Activated CD8-positive, alpha-beta T cell treated with anti-CD3 and anti-CD28 coated beads, Interleukin-2, amount 10 ng/mL, durations not matched to agents 7 days and 5 days (primary cell): ENCODE measurements at places on chromosomes 12 and 14. TPM values are rescaled to one million over a fixed set of nuclear protein-coding genes. Genes with fewer than 3 reads are reported as not detected.

TBX5 gene
- not detected for total RNA-seq

MEG3 gene
- total RNA-seq, result not detected

SIX6 gene
- total RNA-seq, result not detected

CAPS2 gene
- total RNA-seq, result 4.1 TPM

CELA1 gene
- not detected for total RNA-seq

NCKAP5L gene
- total RNA-seq, result 7.7 TPM

- DNase-seq, result no peak
Measured at GRCh38 chr12:59737725-59738463, 142.1 kb downstream of the SLC16A7 start.

GRCh38 chr14:56322531-56322930 lies 204.3 kb downstream of the PELI2 start:
- no peak for DNase-seq

GRCh38 chr12:93177208-93178153 lies 200.2 kb upstream of the NUDT4 start:
- no peak for DNase-seq

- DNase-seq, result no peak
Measured at GRCh38 chr14:67395086-67395875, 16.7 kb downstream of the PLEK2 start.

DNA sequence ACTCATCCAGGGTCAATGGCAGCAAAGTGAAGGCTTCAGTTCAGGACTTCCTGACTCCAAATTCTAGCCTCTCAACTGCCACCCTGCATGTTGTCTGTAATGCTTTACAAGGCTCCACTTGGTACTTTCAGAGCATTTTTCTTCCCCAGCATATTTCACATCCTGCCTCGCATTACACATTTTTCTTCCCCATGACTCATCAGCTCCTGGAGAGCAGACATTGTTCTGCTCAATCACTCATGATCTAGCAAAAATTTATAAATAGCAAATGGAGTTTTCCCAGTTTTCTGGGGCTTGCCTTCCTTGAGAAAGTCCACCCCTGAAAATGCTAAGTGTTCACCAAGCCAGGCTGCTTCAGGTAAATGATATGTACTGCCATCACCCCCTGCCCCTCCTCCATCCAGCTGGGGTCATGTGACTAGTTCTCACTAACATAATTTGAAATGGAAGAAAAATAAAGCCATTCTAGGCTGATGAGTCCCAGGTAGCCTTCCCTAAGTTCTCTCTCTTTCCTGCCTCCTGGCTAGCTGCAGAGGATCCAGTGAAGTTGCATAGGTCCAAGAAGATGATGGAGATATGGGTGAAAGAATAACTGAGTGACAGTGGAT lies 69.4 kb downstream of the ARMH4 start:
- DNase-seq, result no peak

DNA sequence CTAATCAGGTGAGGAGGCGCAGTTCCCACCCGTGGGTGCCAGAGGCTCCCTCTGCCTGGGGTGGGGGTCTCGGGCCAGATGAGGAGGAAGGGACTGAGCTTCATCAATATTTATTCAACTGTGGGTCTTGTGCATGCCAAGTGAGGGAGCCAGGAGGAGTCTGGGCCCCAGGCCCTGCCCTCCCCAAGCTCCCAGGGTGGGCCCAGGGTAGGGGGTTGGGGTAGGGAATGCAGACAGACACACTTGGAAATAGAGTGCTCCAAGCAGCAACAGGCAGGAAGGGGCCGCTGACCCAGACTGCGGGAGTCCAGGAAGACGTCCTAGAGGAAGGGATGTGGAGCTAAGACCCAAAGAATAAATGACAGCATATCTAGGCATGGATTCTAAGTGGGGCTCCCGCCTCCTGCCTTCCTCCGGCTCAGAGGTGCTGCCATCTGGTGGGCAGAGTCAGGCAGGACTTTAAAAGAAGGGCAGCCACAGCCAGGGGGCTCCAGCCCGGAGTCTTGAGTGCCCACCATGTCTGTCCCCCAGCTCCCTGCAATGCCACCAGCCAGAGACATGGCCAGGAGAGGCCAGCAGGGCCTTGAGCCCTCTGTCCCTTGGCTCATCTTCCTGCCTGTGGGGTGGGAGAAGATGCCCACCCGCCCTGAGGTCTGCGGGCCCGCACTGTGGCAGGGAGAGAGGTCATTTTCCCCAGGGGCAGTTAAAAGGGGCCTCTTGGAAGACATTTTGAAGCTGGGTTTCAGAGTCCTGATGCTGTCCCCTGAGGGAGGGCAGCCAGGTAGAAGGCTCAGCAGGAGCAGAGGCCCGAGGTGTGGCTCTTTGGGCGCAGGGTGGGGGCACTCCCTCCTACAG lies 70.1 kb downstream of the PHETA1 start:
- DNase-seq, result peak; percentile 66

- no peak for DNase-seq
Measured at GRCh38 chr12:68761901-68762630, 16.1 kb downstream of the SLC35E3 start.

DNA sequence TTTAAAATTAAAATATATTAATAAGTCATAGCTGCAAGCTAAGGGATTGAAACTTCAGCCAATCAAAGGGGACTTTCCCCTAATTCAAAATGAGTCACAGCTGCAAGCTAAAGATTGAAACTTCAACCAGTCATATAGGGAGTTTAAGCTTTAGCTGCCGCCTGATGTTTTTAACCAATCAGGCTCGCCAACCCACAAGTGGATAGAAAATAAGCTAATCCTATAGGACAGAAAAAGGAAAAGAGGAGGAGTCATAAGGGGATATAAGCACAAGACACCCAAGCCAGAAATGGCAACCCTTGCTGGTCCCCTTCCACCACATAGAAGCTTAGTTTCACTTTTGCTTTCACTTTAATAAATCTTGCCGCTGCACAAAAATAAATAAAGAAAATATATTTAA lies 1154.6 kb downstream of the GALC start:
- no peak for DNase-seq

DNA sequence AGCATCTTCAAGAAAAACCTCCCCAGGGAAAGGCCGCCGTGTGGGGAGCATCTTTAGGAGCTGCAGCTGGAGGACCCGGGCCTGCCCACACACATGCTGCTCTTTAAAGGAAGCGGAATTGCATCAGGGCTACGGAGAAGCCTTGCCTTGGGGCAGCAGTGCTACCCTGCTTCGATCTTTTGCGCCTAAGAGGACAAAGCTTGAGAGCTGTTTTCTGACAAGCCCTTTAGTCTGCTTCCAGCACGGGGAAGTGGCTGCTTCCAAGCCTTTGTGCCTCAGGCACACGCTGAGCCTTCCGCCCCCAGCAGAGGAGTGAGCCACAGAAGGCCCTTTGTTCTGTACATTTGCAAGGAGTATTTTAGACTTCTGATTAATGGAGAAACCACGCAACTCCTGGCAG lies 31.5 kb downstream of the COA8 start:
- no peak for DNase-seq

GRCh38 chr12:128643155-128643554 lies 180.6 kb downstream of the SLC15A4 start:
- no peak for DNase-seq
